ENCODE measurements at places on chromosomes 5 and 9. TPM values are rescaled to one million over a fixed set of nuclear protein-coding genes. Genes with fewer than 3 reads are reported as not detected.

DNA sequence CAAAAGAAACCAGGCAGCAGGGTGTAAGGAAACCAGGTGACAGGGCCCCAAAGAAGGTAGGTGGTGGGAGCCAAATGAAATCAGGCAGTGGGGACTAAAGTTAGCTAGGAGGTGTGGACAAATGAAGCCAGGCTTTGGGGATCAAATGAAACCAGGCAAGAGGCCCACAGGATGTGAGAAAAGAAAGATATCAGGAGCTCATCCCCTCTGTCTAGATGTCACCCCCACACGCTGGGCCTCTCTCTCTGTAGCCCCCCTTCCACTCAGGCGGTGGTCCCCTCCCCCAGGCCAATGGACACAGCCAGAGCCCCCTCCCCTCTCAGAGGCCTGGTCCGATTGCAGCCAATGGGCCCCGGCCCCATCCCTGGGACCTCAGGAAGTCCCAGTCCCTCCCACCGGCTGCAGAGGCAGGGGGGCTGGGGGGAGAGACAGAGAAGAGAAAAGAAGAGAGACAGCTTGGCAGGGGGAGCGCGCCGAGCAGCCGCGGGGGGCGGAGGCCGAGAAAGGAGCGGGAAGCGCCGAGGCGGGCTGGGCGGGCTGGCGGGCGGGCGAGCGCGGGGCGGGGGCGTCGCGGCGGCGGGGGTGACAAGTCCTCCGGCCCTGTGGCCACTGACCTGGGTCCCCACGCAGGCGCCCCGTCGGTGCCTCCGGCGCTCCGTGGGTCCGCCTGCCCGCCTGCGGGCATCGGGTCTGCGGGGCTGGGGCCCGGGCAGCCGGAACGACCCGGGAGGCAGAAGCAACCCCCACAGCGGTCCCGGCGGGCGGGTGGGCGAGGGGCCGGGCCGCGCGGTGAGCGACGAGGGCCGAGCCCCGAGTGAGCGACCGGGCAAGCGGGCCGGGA lies 11.9 kb downstream of the CNTFR start:
- DNase-seq, result no peak

- DNase-seq, result no peak
These were observed 147.0 kb downstream of the CAVIN4 start for GRCh38 chr9:100724886-100725285.

GRCh38 chr9:135240222-135240621 lies 152.8 kb downstream of the OLFM1 start:
- no peak for DNase-seq

GRCh38 chr5:151491062-151491461 lies 43.7 kb downstream of the SLC36A1 start:
- DNase-seq, result no peak

- no peak for DNase-seq
These were observed 42.8 kb upstream of the TEX48 start for GRCh38 chr9:114724744-114725143.

The CDHR2 gene
- total RNA-seq, result 0.36 TPM

Data from Daoy (cell line).